ENCODE measurements at places on chromosomes 7 and 10. TPM values are rescaled to one million over a fixed set of nuclear protein-coding genes. Genes with fewer than 3 reads are reported as not detected.

The PIK3CG gene
- not detected for polyA plus RNA-seq

The KIAA1217 gene
- polyA plus RNA-seq = 7.2 TPM

The ABCA13 gene
- polyA plus RNA-seq = not detected

The MYOZ1 gene
- 0.26 TPM for polyA plus RNA-seq

The CCNJ gene
- 4.3 TPM for polyA plus RNA-seq

The PDE6C gene
- not detected for polyA plus RNA-seq

The NUTM2E gene
- 0.19 TPM for polyA plus RNA-seq

The FAM24B gene
- polyA plus RNA-seq = 9.2 TPM

The EVX1 gene
- not detected for polyA plus RNA-seq

The SKIDA1 gene
- 0.47 TPM for polyA plus RNA-seq

The ZNF316 gene
- polyA plus RNA-seq = 18.0 TPM

The TCERG1L gene
- not detected for polyA plus RNA-seq

The PNLIPRP1 gene
- polyA plus RNA-seq = not detected

The NUTM2B gene
- polyA plus RNA-seq = 0.25 TPM

The AQP1 gene
- 2.4 TPM for polyA plus RNA-seq

The COL28A1 gene
- 0.08 TPM for polyA plus RNA-seq

The PRPS1L1 gene
- polyA plus RNA-seq = not detected

The AGK gene
- 67.0 TPM for polyA plus RNA-seq

The EGFR gene
- 30.7 TPM for polyA plus RNA-seq

The ACBD7 gene
- polyA plus RNA-seq = 0.54 TPM

The ZNF467 gene
- 4.1 TPM for polyA plus RNA-seq

The PAXIP1 gene
- polyA plus RNA-seq = 9.2 TPM

The PODXL gene
- polyA plus RNA-seq = 86.0 TPM

The TPK1 gene
- polyA plus RNA-seq = 3.3 TPM

The CYP51A1 gene
- 4.3 TPM for polyA plus RNA-seq

The SCART1 gene
- 3.4 TPM for polyA plus RNA-seq

Measured in SK-N-SH (cell line).